ENCODE measurements at places on chromosomes 4 and X.

DNA sequence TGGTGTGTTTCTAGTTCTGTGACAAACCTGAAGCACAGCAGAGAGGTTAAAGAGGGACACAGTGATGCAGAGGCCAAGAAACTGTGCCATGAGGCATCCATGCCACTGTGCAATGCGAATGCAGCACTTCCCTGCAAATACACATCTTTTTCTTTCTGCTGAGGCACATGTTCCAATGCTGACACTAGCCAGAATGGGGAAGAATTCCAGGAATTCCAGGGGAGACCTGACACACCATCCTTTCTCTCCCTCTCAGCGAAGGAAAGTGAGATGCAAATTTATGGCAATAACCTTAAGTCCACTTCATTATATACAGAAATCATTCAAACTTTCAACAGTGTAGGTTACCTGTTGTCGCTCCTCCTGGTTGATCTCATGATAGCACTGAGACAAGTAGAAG, 204.8 kb downstream of the LDB2 start:
- DNase-seq = no peak

GRCh38 chrX:55102754-55103153, 13.9 kb downstream of the PAGE2 start:
- no peak for DNase-seq

GRCh38 chrX:53594354-53594753, 92.2 kb downstream of the HUWE1 start:
- DNase-seq = no peak

DNA sequence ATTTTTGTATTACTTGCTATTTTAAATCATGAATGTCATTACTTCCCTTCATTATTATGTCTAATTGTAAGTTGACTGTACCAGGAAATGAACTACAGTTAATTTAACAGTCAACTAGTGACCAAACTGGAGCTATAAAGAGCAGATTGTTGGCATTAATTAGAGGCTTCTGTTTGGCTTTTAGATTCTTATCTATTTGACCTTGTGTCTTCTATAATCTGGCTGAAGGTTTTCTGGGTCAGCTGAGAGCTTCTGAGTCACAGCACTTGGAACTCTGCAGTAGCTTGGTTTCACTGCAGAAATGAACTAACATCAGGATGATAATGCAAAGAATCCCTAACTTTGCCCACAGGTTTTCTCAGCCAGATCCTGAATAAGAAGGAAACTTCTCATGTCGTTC, 169.2 kb upstream of the LEF1 start:
- no peak for DNase-seq

- DNase-seq = no peak
These were observed 88.4 kb upstream of the TET2 start for GRCh38 chr4:105058177-105058812.

DNA sequence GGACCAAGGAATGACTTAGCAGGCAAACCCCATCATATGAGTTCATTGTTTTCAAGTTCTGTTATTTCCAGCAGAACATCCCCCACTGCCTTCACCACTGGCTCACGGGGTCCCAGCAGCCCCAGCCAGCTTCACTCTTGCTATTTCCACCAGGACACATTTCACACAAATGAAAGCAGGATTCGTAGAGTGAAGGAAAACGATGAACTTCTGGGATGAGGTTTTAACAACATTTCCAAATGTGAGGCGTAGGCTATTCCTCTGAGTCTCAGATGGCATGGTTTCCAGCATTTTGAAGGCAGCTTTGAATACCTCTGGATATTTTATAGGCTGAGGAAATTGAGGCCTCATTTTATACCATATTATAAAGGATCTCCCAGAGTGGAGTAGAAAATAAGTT, 32.9 kb upstream of the EGFL6 start:
- no peak for DNase-seq

GRCh38 chr4:137812258-137812657, 280.0 kb upstream of the PCDH18 start:
- DNase-seq = no peak

Data from liver (tissue), 10 donors.